Activated gamma-delta T cell (primary cell): ENCODE measurements at places on chromosomes 4 and X.

DNA sequence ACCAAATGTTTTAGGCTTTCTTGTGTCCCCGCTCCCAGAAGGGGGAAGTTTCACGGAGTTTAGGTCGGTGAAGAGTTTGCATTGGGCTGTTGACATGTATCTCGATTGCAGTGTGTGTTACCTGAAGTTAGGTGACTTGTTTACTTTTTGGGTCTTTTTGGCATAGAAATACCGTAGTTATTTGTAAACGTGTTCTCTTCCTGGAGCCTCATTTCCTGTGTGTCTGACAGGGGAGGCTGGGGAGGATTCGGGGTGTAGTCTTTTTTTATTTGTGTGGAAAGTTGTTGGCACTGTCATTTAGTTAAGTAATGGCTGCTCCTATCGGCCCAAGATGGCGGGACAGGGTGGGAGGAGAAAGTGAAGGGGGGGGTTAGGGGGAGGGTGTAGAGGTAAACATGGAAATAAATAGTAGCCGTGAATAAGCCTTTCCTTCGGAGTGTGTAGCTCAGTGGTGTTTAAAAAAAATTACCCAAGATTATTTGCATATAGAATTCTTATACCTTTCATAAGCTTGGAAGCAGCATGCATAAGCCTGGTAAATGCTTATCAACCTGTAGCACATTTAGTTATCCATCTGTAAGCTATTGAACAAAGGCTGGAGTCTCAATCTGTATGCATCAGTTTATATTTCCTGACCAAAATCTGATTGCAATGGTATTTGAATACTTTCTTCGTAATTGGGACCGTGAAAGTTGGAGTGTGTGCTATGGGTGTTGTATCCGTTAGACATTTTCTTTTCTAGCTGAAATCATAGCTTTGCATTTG is 1.6 kb downstream of the KDM6A start:
- no peak for DNase-seq

- DNase-seq, result no peak
Observed at GRCh38 chr4:98245226-98245625, 16.0 kb upstream of the RAP1GDS1 start.

GRCh38 chrX:82775426-82775825 is 732.7 kb upstream of the POU3F4 start:
- DNase-seq, result no peak

DNA sequence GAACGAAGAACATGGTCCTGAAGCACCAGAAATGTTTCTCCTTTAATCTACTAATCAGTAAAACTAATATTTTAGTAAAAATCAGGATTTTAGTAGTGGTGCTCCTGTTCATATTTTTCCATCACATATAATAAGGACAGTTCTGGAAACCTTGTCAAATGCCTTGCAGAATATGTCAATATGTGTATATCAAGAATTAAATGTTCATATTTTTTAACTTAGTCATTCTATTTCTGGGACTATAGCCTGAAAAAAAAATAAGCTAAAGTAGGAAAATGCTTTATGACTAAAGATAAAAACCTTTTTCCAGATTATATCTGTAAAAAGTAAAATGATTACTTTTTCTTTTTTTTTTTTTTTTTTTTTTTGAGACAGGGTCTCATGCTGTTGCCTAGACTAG is 65.1 kb downstream of the MAB21L2 start:
- DNase-seq, result no peak

DNA sequence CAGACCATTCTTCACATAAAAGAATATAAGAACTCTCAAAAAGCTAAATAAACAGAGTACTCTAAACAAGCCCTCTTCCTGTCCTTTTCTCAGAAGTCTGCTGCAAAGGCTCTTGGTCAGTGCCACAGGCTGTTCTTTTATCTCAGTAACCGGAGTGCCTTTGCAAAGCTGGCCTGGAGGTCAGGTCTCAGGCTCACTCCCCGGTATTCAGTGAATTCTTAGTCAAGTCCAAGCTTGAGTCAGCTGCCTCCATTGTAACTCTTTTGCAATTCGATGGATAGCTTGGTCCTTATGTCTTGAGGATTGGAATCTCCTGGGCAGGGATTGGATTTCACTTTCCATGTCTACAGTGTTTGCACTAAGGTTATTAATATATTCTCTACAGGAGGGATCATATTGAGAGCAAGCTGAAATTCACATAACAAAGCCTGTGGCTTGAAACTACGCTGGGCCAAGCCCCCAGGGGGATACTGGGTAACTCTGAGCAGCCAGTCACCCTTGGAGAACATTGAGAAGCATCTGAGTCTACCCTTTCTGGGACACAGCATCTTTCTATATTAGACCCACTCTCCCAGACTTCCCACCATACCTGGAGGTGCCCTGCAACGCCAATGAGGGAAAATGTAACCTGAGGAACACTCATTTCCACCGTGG is 10.0 kb upstream of the HS6ST2 start:
- DNase-seq, result no peak
